ENCODE measurements at places on chromosomes 5 and 9.

GRCh38 chr5:171422495-171422894 is 3.0 kb downstream of the FGF18 start:
- no peak for DNase-seq

- no peak for DNase-seq
Measured at GRCh38 chr9:91809581-91810285, 140.3 kb downstream of the ROR2 start.

DNA sequence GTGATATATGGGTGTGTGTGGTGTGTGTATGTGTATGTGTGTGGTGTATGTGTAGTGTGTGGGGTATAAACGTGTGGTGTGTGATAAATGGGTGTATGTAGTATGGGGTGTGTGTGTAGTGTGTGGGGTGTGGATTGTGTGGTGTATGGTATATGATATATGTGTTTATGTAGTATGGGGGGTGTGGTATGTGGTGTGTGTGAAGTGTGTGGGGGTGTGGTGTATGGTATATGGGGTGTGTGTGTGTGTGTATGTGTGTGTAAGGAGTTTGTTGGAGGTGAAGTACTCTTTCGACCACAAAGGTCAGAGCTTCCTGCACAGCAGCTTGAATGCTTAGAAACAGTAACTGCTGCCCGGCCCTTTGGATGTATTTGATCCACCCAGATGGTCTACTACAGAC is 145.2 kb upstream of the IQGAP2 start:
- no peak for DNase-seq

DNA sequence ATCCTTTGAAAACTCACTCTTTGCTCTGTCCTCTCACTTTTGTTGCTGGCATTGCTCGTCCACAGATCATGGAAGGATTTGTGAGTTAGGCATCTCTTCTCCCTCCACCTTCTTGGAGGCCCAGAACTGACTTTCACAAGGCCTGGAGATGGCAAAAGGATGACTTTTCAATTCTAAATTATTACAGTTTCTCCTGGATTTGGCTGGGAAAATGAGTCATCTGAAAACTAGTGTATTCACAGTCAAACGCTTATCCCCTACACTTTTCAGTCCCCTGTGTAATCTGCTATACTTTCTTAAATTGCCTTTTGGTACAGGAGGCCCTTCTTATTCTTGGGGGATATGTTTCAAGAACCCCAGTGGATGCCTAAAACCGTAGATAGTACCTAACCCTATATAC is 35.6 kb downstream of the ADRA1B start:
- DNase-seq = no peak

DNA sequence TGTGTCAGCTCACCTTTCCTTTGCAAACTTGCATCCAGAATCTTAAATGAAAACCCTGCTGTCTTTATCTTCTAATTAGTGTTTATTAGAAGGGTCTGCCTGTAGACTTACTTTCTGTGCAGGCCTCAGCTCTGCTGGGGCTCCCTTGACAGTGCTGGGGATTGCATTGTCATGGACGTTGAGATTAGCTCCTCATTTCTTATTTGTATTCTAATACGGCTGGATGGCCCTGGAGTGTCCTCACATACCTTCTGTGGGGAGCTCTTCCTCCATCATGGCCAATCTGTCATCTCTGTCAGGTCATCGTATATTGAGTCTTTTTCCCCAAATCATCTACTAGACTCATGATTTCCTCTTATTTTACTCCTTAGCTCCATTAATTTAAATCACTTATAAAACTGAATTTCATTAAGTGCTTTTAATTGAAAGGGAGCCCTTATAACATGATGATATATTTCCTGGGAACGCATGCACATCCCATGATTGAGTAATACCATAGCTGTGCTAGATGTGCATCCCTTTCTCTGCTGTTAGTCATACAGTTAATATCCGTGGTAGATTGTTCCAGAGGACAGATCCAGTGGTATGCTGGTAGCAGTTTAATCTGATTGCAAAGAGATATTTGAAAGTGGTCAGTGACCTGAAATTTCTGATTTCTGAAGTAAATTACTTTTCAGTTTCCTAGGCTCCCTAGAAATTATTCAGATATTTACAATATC is 61.6 kb downstream of the ICE1 start:
- no peak for DNase-seq

DNA sequence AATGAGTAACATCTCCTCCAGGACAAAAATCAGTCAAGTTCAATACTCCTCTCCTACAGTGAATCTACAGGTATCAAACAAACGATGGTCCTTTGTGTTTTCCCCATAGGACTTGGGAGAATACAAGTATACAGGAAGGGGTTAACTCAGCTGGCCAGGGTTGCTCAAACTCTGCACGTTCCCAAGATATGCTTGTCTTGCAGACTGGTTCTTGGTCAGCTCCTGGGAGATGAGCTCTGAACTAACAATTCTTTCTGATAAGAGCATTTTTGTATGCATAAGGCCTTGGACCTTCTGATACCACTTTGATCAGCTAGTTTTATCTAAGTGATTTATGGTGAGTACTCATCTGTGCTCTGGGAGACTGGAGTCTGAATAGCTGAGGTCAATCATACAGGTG is 42.1 kb downstream of the LOX start:
- no peak for DNase-seq

DNA sequence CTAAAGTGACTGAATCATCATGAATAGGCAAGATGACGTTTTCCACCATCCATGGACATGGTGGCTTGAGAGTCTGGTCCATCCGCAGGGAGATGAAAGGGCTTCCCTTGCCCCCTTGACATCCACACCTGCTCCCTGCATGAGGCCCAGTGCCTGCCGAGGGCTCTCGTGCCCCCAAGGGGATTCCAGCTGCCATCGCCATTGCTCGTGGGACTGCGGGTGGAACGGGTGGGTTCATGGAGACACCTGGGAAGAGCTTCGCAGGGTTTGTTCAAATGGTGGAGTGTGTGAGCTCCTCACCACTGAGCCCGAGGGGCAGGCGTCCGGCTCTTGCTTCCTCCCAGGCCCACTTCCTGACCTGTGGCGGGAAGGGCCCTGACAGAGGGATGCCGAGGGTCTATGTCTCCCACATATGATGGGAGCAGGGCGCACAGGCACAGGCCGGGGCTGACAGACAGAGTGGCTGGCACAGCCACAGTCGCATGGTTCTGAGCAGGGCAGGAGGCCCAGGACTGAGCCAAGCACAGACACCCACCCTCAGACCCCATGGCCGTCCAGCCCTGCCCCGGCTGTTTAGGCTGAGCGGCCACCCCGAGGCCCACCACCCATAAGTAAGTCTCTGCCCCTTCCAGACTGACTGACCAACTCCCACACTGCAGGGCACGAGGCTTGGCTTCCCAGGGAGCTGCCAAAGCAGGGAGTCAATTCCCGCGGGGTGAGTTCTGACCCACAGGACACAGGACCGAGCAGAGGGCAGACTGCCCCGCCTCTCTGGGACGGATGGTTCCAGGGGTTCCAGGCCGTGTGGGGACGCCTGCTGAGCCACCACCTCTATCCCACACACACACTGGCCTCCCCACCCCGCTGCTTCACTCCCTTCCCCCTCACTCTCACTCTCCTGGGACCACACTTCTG is 70.0 kb upstream of the PPP1R26 start:
- DNase-seq = no peak

GRCh38 chr5:79577693-79578092 is 34.5 kb upstream of the TENT2 start:
- no peak for DNase-seq

- DNase-seq = no peak
Measured at GRCh38 chr5:147673266-147673665, 109.3 kb downstream of the JAKMIP2 start.

DNA sequence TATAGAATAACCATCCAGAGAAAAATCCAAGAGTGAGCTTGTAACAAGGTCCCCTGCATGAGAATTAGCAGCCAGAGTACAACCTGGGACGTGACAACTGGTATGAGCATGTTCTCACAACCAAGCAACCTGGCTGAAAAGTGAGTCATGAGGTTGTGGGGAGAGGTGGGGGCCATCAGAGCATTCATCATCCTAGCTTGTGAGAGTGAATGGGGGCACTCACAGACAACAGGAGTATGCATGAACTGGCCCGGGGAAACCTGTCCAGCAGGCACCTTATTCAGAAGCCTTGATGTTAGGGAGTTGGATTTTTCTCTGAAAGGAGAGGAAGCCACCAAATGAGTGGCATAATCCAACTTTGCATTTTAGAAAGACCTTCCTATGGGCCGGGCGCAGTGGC is 113.0 kb downstream of the FRMD3 start:
- no peak for DNase-seq

- DNase-seq = no peak
Measured at GRCh38 chr9:101977614-101978210, 239.3 kb upstream of the GRIN3A start.

DNA sequence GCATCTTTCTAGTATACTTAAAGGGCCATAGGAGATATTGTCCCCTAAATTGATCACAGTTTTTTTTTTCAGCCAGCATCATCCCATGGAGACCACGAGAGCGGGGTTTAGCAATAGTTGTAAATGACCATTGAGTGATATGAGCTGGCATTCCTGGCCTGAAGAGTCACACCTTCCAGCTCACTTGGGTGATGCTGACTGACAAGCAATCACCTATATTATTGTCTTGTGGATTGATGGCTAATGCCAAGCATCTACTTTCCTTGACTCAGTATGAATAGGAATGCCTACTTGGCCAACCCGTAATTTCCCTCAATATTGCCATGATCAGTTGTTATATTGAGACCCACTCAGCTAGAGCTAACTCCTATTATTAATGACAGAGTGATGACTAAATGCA is 70.5 kb downstream of the ADAMTSL1 start:
- DNase-seq = no peak

DNA sequence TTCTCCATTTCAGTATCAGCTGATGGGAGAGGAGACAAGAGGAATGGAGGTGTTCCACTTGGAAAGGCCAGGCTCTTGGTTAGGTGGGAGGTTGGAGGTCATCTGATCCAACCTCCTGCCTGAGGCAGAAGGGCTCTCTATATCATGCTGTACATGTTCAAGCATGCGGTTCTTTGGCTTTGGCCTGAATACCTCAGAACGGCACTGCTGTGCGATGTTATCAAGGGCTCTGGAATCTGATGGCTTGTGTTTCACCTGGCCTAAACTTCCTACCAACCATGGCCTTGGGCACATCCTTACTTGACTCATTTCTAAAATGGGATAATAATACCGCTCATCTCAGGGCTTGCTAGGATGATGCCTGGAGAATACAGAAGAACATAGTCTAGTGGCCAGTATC is 90.1 kb upstream of the FAM169A start:
- DNase-seq = no peak

DNA sequence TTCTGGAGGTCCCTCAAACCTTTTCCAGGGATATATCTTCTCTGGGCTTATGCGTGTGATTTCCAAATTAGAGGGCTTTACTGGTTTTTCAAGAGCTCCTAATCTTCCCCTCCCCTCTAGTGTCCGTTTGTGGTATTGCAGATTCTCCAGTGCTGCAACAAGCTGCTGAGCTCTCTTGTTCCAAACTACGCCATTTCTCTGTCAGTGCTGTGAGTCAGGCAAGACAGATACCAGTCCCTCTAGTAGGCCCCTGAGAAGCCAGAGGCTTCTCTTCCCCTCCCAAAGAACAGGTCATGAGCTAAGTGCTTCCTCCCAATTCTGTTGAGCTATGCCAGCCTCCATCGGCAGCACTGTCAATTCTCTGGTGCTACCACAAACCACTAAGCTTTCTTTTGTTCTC is 149.5 kb downstream of the FANCC start:
- DNase-seq = peak; percentile 11

DNA sequence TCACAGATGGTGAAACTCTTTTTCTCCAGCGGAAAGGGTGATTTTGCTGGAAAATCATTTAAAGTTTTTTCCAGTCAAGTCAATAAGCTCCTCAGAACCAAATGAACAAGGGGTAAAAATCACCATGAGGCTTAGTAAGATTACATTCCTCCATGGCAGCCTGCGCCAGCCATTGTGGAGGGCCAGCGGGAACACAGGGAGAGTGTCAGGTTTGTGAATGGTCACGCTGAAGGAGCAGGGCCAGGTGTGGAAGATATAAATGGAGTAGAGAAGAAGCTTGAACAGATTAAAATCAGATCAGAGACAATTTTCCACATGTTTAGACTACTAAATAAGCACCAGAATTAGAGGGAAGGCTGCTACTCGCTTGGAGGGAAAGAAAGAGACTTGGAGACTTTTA is 208.8 kb downstream of the NR3C1 start:
- DNase-seq = no peak

- no peak for DNase-seq
Measured at GRCh38 chr9:111559000-111559610, 34.1 kb downstream of the ZNF483 start.

- DNase-seq = no peak
Measured at GRCh38 chr5:154118893-154119336, 71.6 kb upstream of the GALNT10 start.

- DNase-seq = no peak
Measured at GRCh38 chr5:72402381-72402890, 82.3 kb downstream of the PTCD2 start.

DNA sequence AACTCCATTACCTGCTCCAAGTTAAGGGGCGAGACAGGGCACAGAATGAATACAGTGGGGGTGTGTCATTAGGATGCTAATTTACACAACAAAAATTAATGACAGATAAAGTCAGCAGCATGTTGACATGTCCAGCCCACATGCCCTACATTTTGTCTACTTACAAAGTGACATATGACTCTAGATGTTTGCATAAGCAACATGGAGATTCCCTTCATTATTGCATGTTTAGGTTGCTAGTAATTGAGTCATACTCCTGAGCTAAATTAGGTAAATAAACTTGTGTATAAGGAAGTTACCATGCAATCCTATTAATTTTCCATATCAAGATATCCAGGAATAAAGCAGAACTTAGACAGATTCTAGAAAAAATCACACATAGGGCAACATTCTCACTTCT is 232.2 kb downstream of the PDE4D start:
- DNase-seq = no peak

DNA sequence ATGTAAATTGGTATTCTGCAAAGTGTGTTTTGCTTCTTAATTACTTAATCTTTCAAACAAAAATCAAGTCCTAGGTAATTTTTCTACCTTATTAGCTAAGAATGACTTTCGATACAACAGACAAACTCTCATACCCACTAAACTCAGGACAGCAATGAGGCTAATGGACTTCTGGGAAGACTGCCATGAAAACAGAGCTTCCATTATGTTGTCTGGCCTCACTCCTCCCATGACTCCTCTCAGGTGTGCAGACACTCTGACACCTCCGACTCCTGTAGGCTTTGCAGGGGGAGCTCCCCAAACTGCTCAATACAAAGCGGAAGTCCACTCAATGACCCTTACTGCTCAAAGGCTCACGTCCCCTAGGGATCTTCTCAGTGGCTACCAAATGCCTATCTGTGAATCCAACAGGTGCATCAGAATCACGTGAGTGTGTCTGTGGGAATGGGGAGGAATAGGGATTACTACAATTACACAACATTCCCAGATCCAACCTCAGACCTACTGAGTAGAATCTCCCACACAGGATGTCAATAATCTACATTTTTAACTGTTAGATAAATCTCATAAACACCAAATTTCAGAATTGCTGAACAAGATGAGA is 289.9 kb downstream of the RAB3C start:
- DNase-seq = no peak
